ENCODE measurements at places on chromosomes 4 and X. TPM values are rescaled to one million over a fixed set of nuclear protein-coding genes. Genes with fewer than 3 reads are reported as not detected.

The MAD2L1 gene
- total RNA-seq, result 69.2 TPM

The PCSK1N gene
- total RNA-seq, result 0.33 TPM

The ASB9 gene
- total RNA-seq, result 0.33 TPM

The CRMP1 gene
- total RNA-seq, result not detected

The TLR8 gene
- total RNA-seq, result not detected

The TRIM75 gene
- not detected for total RNA-seq

The PDE6B gene
- 14.5 TPM for total RNA-seq

The SYNPO2 gene
- 0.14 TPM for total RNA-seq

The CXCL11 gene
- not detected for total RNA-seq

The EMD gene
- total RNA-seq, result 91.7 TPM

The PDCL2 gene
- not detected for total RNA-seq

The GNRHR gene
- not detected for total RNA-seq

GRCh38 chrX:119218198-119218597, 17.9 kb upstream of the PGRMC1 start:
- no peak for DNase-seq

DNA sequence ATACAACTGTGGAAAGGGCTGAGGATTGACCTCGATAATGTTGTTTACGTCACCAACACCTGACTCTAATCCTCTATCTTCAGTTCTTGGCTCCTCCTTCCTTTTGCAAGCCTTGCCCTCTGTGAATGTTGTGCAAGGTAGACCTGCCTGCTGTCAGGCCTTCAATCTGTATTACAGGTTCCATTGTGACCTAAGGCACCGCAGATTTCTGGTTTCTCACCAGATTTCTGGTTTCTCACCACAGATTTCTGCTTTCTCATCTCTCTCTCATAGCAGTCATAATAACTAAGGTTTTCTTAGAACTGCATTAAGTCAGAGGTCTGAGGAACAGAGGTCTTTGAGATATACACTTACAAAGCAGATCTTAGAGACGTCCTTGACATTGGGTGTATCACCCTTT, 51.5 kb upstream of the ETNPPL start:
- DNase-seq, result no peak

- no peak for DNase-seq
Observed at GRCh38 chr4:57504797-57505530, 394.8 kb upstream of the IGFBP7 start.

- DNase-seq, result no peak
Observed at GRCh38 chr4:55020131-55020530, 105.3 kb downstream of the KDR start.

DNA sequence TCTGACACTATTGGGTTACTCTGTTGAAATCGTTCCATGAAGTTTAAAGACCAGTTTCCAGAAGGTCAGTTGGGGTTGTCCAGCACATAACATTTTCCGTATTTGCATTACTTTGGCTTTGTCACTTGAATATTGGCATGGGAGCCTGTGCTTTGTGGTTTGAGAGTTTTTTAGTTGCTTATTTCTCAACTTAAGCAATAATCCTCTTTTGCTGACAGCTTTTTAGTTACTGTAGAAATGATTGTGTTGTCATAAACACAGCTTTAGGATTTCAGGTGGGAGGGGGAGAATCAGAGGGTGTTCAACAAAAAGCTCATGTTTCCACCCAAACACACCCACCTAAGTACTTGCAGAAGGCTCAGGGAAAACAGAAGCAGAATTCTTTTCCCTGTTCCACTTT, 210.7 kb upstream of the TLL1 start:
- no peak for DNase-seq

- DNase-seq, result no peak
Observed at GRCh38 chrX:104137496-104137895, 19.3 kb downstream of the SLC25A53 start.

DNA sequence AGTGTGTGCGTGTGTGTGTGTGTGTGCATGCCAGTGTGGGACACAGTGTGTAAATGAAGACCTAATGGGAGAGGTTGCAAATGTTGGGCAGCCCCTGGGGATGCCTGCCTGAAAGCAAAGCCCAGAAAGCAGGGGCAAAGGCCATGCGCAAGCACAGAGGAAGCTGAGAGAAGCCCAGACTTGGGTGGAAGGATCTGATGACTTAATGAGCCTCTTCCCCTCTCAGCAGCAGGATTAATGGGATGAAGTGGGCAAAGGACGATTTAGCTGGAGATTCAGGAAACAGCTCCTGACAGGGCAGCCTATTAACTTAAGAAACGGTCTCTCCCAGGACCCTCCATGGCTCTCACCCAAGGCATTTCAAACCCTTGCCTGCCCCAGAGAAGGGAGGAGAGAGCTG, 107.3 kb downstream of the EFNB1 start:
- no peak for DNase-seq

DNA sequence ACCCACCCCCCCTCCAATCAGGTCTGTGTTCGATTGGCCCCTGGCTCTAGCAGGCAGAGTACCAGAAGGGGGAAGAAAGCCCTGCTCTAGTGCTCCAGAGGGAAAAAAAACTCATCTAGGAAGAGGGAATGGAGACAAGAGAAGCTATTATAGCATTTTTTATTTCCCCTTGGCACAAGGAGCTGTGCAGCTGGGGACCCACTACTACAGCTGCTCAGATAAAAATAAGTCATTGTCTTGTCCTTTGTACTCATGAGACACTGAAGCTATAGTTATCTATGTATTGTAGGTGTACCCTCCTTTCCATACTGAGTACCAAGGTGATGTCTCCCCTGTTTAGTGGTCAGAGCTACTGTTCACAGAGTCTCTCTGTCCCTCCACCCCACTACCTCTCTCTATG, 14.3 kb downstream of the CCDC160 start:
- DNase-seq, result no peak

DNA sequence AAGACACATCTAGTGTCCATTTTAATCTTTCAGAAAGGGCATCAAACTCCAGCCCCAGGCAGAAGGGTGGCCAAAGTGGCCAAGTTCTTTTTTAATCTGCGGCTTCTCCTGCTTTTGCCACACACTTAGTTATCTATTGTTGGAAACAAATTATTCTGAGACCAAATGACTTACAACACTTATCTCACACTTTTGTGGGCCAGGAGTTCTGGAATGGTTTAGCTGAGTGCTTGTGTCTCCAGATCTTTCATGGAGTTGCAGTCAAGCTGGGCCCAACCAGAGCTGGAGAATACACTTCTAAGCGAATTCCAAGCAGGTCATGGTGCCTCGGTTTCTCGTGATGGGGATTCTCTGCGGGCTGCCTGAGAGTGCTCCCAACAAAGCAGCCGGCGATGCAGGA, 4.0 kb downstream of the TXK start:
- DNase-seq, result no peak

GRCh38 chr4:72186714-72187113, 154.9 kb downstream of the NPFFR2 start:
- no peak for DNase-seq

GRCh38 chrX:49644991-49645637, 46.3 kb downstream of the GAGE1 start:
- no peak for DNase-seq

DNA sequence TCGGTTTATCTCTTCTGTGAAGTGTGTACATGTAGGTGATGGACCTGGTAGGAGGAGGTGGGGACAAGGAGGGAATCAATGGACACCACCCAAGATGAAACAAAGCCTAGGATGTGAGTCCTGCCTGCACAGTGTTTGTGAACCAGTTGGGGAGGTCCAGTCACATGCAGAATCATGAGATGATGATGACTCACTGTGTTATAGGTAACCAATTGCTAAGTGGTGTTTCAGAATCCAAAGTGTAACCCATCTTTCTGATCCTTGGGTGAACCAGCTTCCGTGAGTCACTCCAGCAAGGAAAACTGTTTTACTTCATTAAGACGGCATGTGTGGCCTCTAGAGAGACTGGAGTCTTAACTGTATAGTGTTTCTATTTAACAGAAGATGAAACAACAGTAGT, 57.9 kb upstream of the HPF1 start:
- DNase-seq, result no peak

GRCh38 chr4:151389311-151389710, 19.7 kb upstream of the FHIP1A start:
- no peak for DNase-seq

DNA sequence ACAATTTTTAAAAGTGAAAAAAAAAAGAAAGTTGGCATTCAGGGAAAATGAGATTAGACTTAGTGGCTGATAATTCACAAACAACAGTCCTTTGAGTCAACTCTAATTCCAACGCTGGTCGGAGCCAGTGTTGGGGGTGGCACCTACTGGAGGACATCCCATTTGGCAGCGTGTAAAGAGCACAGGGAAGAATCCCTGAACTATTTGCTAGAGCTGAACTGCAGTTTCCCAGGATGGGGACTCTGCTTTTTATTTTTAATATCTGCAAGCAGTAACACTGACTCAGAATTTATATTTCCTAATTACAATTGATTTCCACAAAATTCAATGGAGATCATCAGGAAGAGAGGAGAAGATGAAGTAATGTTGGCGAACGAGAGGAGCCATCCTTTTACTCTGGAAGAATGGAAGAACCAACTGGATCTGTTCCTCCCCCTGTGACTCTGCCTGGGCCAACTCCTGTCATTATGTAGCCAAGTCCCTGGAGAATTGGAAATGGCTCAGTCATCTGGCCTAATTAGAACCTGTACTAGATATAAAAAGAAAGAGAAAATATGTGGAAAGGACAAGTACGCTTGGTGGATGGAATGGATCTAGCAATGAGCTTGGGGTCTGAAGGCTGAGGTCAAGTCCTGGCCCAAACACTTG, 76.7 kb downstream of the IRF2 start:
- no peak for DNase-seq

GRCh38 chrX:41963348-41963747, 40.0 kb upstream of the CASK start:
- DNase-seq, result no peak

DNA sequence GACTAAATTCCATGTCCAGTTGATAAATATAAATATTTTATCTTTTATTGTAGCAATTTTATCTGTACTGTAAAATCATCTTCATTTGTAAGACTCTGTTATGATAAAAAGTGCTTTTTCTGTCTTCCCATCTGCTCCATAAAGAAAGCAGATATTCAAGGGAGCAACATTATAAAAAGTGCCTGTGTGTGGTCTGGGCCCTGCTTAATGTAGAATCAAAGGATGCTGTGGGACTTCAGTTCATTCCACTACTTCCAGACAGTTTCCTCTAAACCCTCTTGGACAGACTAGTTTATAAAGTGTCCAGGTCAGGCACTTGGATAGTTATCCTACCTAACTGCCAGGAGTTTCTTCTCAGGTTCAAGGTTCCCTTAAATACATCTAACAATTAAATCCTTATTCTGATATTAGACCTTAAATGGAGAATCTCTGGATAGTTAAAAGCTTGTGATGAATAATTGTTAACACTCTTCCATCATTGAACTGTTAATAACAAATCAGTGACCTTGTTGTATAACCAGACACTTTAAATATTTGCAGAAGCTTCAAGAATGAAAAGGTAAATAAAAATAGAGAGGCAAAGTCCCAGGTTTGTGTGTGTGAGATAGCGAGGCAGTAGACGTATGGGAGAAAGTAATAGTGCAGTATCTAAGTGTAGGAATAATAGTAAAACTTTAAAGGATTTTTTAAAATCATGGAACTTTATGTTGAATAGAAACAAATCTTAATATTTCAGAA, 237.5 kb upstream of the CTSO start:
- DNase-seq, result no peak

DNA sequence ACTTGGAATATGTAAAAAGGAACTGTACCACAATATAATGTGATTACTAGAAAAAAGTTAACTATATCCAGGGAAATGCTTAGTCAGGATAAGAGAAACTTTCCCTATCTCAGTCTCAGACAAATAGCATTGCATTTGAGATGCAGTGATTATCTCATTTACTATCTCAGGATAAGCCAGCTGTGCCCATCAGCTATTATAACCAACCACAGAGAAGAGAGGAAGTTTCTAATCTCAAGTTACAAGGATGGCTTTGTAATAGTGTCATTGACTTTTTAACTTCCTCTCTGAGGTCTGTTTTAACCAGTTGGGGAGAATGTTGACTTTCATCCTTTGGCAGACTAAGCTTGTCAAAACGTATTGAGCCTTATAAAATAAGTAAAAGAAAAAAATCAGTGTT, 56.5 kb downstream of the SNX25 start:
- peak; percentile 52 for DNase-seq

GRCh38 chrX:16185725-16186136, 18.4 kb downstream of the MAGEB17 start:
- no peak for DNase-seq

DNA sequence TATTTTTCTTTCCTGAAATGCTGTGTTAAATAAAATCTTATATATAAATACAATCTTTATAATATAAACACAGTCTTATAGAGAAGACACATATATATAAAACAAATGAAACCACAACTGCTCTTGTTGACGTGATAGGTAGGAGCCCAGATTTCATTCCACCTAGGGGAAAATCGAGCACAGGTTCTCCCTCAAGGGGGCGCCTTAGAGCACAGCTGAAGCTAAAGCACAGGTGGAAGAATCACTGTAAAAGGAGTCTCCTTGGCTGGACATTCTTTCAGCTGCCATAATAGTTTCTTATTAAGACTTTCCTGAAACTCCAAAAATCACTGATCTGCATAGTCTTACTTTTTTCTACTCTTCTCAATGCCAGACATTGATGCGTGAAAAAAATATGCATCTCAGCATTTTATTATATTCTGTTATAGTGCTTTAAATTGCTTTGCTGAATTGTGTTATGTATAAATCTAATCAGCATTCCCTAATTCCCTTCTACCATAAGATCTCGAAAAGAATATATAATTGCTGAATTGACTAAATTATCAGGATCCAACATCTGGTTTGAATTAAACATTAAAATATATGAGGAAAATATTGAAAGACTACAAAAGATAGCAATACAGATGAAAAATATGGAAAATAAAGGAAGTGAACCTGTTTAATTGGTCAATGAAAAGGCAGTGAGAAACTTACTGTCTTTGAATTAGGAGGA, 25.5 kb upstream of the RXFP1 start:
- DNase-seq, result peak; percentile 78

- DNase-seq, result no peak
Observed at GRCh38 chr4:153745651-153746050, 14.2 kb downstream of the RNF175 start.

GRCh38 chrX:48781705-48782104, 4.7 kb upstream of the GATA1 start:
- no peak for DNase-seq

GRCh38 chrX:148755111-148755510, 254.7 kb downstream of the AFF2 start:
- DNase-seq, result no peak

DNA sequence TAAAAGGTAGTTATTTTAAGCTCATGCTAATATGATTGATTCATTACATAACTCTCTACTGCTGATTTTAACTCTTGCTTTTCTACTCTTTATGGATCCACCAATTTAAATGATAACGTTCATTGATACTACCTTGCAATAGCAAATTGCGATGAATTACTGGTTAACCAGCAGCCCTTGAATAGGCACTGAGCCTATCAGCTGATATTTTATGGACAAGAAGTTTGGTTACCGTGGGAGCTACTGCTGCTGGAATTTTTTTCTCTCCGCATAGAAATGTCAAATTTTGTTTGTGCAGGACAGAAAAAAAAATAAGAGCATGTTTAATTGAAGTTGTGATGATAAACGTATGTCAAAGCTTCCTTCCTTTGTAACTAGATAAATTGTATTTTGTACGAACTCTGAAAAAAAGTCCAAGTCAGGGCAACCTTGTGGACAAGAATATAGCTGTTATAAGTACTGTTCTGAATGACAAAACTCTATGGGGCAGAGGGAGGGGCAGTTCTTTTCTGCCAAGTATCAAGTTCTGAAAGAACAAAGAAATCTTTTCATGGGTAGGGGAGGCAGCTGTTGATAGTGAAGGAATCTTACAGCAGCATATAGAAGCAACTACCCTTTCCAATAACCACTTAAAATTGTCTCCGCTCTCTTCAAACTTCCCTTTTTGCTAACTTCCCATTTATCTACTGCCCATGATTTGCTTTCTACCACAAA, 434.9 kb upstream of the PABPC4L start:
- DNase-seq, result no peak

Data from activated CD4-positive, alpha-beta T cell treated with anti-CD3 and anti-CD28 coated beads, Interleukin-2, amount 10 ng/mL, durations not matched to agents 24 days and 14 days (primary cell).